ENCODE measurements at places on chromosomes 1 and 21.

GRCh38 chr1:109984190-109984455 lies 442 bp upstream of the AHCYL1 start:
- DNase-seq, result no peak

GRCh38 chr1:99704356-99704816 lies 58.5 kb downstream of the PALMD start:
- no peak for DNase-seq

DNA sequence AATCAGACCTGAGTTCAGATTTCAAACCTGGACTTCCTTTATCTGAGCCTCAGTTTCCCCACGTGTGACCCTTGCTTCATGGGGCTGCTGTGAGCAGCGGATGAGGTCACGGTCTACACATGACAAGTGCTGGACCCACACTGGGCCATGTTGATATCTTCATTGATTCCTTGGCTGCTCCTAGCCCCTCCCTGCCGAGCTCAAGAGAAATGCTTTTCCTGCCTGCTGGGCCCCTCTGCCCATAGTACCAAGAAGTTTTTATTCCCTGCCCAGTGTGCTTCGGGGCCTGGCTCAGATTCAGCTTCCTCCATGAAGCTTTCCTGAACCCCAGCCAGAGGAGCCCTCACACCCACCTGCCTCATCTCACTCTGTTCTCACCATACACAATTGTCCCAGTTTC lies 181.6 kb downstream of the PTPRU start:
- no peak for DNase-seq

GRCh38 chr1:157773493-157774350 lies 3.2 kb downstream of the FCRL2 start:
- no peak for DNase-seq

All from tibial artery (tissue), 4 donors.